ENCODE measurements at places on chromosomes 7 and 10. TPM values are rescaled to one million over a fixed set of nuclear protein-coding genes. Genes with fewer than 3 reads are reported as not detected.

The ZNF277 gene
- total RNA-seq = 20.6 TPM

- no peaks in the 10 kb centered on the region for H3K4me1 ChIP-seq
- H3K4me3 ChIP-seq = no peak overlapping the region
- H3K36me3 ChIP-seq = 0 out of 2 replicates have a peak, but pooled peaks cover 2% of the 10 kb centered on the region
- H3K27me3 ChIP-seq = no peaks in the 10 kb centered on the region
- no peak overlapping the region for H3K27ac ChIP-seq
Observed at GRCh38 chr7:39709029-39709428, 85.7 kb downstream of the RALA start.

DNA sequence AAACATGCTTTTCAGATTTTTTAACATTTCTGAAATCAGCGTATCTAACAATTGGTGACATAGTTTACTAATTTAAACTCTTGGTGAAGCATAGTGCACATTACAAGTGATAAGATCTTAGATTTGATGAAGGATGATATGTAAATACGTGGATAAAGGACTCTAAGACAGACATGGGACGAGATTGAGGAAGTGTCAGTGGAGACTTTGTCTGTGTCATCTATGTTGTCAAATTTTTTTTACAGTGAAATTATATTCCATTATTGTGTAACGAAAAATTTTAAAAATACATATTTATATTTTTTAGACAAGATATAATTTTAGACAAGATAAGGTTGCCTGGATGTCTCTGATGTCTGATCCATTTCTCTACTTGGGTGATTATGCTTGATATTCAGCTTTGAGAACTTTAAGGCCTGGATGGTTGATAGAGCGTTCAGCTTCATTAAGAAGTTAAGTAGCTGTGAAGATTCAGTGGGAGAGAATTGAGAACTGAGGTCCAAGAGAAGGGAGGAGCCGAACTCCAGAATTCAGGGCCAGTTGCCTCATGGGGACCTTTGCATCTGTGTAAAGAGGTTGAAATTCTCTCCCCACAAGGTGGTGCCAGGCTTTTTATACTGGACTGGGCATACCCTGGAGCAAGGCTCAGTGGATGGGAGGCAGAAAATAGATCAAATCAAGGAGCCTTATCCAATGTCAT lies 62.7 kb downstream of the KAT6B start:
- H3K4me3 ChIP-seq = no peak overlapping the region
- no peak overlapping the region for H3K27ac ChIP-seq
- H3K27me3 ChIP-seq = no peaks in the 10 kb centered on the region
- no peaks in the 10 kb centered on the region for H3K4me1 ChIP-seq

GRCh38 chr7:155829796-155830470 lies 17.7 kb upstream of the SHH start:
- no peak for DNase-seq
- H3K27ac ChIP-seq = no peak overlapping the region
- H3K36me3 ChIP-seq = no peaks in the 10 kb centered on the region
- no peaks in the 10 kb centered on the region for H3K4me1 ChIP-seq

DNA sequence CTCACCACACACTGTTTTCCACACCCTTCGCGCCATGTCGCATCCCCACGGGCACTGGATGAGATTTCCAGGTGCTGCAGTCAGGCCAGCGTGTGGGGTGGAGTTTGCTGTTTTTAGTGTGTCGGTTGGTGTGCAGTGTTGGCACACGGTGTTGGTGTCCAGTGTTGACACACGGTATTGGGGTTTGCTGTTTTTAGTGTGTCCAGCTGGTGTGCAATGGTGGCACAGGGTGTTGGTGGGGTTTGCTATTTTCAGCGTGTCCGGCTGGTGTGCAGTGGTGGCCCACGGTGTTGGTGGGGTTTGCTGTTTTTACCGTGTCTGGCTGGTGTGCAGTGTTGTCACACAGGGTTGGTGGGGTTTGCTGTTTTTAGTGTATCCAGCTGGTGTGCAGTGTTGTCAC lies 20.1 kb upstream of the PRKAR1B start:
- no peak overlapping the region for H3K27ac ChIP-seq
- no peaks in the 10 kb centered on the region for H3K4me1 ChIP-seq
- H3K27me3 ChIP-seq = no peaks in the 10 kb centered on the region
- H3K4me3 ChIP-seq = no peak overlapping the region
- peaks cover 11% of the 10 kb centered on the region for H3K36me3 ChIP-seq

The GPR15LG gene
- total RNA-seq = not detected

DNA sequence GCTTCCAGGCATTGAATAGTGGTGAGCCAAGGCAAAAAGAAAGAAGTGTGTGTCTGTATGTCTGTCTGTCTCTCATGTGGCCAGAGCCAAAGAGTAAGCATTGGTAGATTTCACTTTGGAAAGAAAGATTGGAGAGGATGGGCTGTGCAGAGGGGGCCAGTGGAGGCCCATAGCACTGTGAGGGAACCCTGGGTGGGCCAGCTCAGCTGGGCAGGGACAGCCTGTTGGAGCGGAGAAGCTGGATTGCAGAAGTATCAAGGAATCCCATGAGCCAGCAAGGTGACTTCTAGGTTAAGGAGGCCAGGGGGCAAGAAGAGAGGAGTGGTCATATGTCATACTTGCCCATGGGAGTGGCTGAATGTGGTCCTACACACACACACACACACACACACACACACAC lies 1.5 kb upstream of the GRID1 start:
- peaks cover 17% of the 10 kb centered on the region for H3K4me1 ChIP-seq
- no peak overlapping the region for H3K4me3 ChIP-seq
- no peak for DNase-seq
- H3K27me3 ChIP-seq = peaks cover 53% of the 10 kb centered on the region
- no peaks in the 10 kb centered on the region for H3K36me3 ChIP-seq
- no peak overlapping the region for H3K27ac ChIP-seq

The SSC4D gene
- 0.34 TPM for total RNA-seq

The DPYSL4 gene
- 1.3 TPM for total RNA-seq

DNA sequence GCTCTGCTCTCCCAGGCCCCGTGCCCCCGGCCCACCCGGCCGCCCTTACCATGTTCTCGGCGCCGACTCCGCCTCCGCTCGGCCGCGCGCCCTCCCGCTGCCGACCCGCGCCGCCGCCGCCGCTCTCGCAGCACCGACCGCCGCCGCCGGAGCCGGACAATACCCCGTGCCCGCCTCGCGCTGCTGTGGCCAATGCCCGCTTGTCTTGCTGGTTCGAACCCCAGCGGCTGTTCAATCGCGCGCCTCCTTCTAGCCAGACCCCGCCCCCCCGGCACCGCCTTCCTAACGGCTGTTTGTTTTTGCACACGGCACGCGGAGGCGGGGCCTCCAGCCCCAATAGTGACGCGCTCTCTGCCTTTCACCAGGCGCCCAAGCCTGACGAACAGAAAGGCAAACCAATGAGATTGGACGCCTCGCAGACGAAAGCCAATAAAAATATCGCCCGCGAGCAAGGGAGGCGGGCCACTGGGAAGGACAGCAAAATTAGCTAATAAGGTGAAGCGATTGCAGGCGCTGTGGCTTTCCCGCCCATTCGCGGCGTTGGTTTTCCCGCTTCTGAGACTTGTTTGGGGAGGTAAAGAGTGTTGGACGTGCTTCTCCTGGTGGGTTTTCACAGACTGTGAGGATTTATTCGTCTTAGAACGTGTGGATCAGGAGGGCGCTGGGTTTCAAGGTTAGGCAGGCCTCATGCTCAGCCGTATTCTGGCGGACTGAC lies at the start of gene H2AZ2:
H2AZ2 (minus strand) TSS at position 168 of the 715 bp plus-strand sequence; CDS start at position 52, 116 bp downstream.
- peaks cover 32% of the 10 kb centered on the region for H3K4me1 ChIP-seq
- no peaks in the 10 kb centered on the region for H3K27me3 ChIP-seq
- peak within 1 kb of the TSS; percentile 99 for H3K27ac ChIP-seq
- DNase-seq = peak; percentile 100

The HYCC1 gene
- 70.4 TPM for total RNA-seq

DNA sequence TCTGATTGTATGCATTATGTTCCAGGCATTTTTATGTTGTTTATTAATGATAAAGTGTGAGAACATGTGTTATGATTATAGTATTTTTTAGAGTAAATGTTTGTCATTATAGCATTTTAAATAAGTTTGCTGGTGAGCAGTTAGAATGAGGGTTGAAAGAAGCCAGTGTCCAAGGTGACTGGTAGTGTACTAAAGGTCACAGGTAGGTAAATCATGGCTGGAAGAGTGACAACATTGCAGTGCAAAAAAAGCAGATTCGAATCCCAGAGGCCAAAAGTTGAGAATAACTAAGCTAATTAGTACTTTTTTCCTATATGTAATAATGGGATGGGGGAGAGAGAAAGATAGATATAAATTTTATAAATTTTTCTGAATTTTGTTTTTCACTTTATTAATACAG lies 44.0 kb downstream of the RSBN1L start:
- peaks cover 10% of the 10 kb centered on the region for H3K4me1 ChIP-seq
- H3K27ac ChIP-seq = no peak overlapping the region
- DNase-seq = no peak

DNA sequence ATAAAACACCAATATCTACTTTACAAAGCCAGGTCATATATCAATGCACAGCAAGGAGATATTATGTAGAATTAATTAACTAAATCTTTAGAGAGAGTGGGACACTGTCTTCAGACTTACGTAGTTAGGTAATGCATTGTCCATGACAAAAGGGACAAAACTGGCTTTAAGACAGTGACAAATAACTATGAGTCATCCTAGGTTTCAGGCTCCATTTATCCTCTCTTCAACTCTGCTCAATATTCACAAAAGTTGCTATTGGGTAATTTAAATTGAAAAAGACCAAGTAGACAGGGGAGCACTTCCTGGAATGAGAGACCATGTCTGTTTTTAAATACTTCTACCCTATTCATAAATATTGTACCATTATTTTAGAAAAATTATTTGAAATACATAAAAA lies 464.5 kb downstream of the ARL4A start:
- no peak overlapping the region for H3K4me3 ChIP-seq
- H3K27ac ChIP-seq = no peak overlapping the region
- no peaks in the 10 kb centered on the region for H3K4me1 ChIP-seq
- H3K36me3 ChIP-seq = no peaks in the 10 kb centered on the region
- H3K27me3 ChIP-seq = no peaks in the 10 kb centered on the region
- DNase-seq = no peak

- H3K4me1 ChIP-seq = no peaks in the 10 kb centered on the region
- H3K36me3 ChIP-seq = no peaks in the 10 kb centered on the region
- peaks cover 21% of the 10 kb centered on the region for H3K27me3 ChIP-seq
- no peak overlapping the region for H3K27ac ChIP-seq
Observed at GRCh38 chr7:134287916-134288659, 28.6 kb downstream of the SLC35B4 start.

- H3K27me3 ChIP-seq = no peaks in the 10 kb centered on the region
- DNase-seq = no peak
- H3K4me3 ChIP-seq = no peak overlapping the region
- no peaks in the 10 kb centered on the region for H3K36me3 ChIP-seq
- H3K4me1 ChIP-seq = no peaks in the 10 kb centered on the region
Observed at GRCh38 chr10:60203993-60204618, 185.6 kb downstream of the ANK3 start.

DNA sequence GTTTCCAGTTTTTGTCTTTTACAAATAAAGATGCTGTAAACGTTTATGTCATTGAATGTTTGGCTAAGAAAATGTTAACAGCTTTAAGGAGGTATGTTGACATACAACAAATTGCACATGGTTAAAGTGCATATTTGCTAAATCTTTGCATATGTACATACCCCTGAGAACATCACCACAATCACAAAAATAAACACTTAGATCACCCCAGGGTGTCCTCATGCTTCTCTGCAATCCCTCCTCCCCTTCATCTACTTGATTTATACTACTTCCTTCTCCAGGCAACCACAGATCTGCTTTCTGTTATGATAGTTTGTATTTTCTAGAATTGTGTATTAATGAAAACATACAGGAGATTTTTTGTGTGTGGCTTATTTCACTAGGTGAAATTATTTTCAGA lies 209.5 kb downstream of the GLRX3 start:
- no peak overlapping the region for H3K27ac ChIP-seq
- H3K27me3 ChIP-seq = no peaks in the 10 kb centered on the region
- no peaks in the 10 kb centered on the region for H3K4me1 ChIP-seq
- H3K4me3 ChIP-seq = no peak overlapping the region
- H3K36me3 ChIP-seq = no peaks in the 10 kb centered on the region
- no peak for DNase-seq

DNA sequence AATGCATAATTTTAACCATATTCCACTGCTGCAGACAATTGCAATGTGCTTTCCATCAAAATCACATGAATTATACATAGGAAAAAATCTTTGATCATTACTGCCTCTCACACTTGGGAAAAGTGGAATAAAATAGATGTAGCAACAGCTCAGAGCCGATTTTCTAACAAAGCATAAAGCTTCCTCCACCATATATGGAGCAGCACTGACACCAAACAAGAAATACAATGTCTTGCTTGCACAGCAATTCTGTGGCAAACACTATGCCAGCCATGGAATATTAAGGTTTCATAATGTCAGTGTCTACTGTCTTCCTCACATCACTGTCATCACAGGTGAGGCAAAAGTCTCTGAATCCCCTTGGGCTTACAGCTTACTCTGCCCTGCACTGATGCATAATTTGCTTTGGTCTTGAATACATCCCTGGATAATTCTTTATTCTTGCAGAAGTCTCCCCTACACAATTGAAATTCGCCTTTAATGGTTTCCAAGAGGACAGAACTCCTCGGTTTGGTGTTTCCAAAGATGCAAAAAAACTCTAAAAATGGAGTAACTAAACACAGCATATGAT lies 198.5 kb downstream of the CACNA2D1 start:
- H3K36me3 ChIP-seq = no peaks in the 10 kb centered on the region
- no peaks in the 10 kb centered on the region for H3K27me3 ChIP-seq
- H3K4me1 ChIP-seq = no peaks in the 10 kb centered on the region
- H3K27ac ChIP-seq = no peak overlapping the region

- H3K4me3 ChIP-seq = no peak overlapping the region
- H3K36me3 ChIP-seq = no peaks in the 10 kb centered on the region
- no peak for DNase-seq
- H3K27me3 ChIP-seq = no peaks in the 10 kb centered on the region
Observed at GRCh38 chr10:64350665-64351064, 829.5 kb downstream of the REEP3 start.

The MSS51 gene
- 0.71 TPM for total RNA-seq

- no peaks in the 10 kb centered on the region for H3K36me3 ChIP-seq
- peaks cover 4% of the 10 kb centered on the region for H3K4me1 ChIP-seq
- H3K27me3 ChIP-seq = no peaks in the 10 kb centered on the region
- H3K27ac ChIP-seq = no peak overlapping the region
Observed at GRCh38 chr7:80362010-80362618, 149.8 kb downstream of the GNAT3 start.

- no peaks in the 10 kb centered on the region for H3K36me3 ChIP-seq
- H3K27me3 ChIP-seq = no peaks in the 10 kb centered on the region
- no peak overlapping the region for H3K4me3 ChIP-seq
- H3K27ac ChIP-seq = no peak overlapping the region
- DNase-seq = no peak
- no peaks in the 10 kb centered on the region for H3K4me1 ChIP-seq
Observed at GRCh38 chr7:37781156-37781555, 67.2 kb upstream of the NME8 start.

The SYPL1 gene
- total RNA-seq = 45.3 TPM

The C7orf33 gene
- total RNA-seq = not detected

- H3K36me3 ChIP-seq = no peaks in the 10 kb centered on the region
- H3K4me3 ChIP-seq = no peak overlapping the region
- H3K4me1 ChIP-seq = no peaks in the 10 kb centered on the region
- no peaks in the 10 kb centered on the region for H3K27me3 ChIP-seq
Observed at GRCh38 chr7:34845666-34846361, 187.8 kb downstream of the NPSR1 start.
